ENCODE measurements at places on chromosomes 13 and 19.

DNA sequence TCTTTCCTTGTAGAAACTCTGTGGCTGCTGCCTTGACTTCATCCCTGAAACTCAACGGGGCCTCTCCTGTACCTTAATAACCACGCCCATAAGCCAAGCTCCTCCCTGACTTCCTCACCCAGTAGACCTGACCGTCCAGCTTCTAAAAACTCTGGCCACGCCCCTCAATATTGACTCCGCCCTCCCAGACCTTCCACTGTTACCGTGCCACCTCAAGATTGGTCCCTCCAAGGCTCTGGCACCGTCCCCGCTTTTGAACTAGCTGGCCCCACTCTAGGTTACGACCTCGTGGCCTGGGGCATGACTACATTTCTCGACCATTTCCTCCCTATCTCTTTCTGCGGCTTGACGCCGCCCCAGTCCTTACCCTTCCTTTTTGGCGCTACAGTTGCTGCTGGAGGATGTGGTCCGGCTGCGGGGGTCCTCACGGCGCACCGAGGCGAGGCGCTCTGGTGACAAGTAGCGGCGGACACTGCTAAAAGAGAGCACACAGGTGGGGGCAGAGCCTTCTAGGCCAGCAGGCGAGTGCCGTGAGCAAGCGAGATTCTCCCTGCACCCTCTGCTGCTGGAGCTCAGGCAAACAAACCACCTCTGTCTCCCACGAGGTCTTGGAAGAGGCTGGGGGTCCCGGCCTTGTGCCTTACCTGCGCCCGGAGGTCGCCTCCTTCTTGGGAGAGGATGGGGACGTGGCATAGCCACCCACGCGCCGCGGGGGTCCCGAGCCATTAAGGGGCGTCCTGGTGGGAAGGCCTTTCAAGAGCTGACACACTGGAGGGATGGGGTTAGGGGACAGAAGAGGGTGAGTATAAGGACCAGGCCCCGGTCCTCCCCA is 2.3 kb upstream of the EML2 start:
- DNase-seq: peak; percentile 88

DNA sequence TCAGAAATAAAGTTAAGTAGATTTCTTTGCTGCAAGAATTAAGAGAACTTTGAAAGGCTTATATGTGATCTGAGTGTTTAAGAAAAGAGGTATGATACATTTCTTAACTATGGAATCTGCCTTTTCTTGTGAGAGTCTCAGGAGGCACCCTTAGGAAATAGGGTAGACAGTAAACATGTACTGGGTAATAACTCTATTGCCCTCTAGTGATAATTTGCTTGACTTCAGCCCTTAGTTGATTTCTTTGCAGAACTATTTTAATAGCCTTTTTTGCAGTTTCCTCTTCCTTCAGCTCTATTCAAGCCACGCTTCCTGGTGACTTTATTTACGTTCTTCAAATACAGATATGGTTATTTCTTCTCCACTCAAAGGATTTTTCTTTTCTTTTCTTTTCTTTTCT is 37.0 kb upstream of the CCNA1 start:
- peak; percentile 21 for DNase-seq

DNA sequence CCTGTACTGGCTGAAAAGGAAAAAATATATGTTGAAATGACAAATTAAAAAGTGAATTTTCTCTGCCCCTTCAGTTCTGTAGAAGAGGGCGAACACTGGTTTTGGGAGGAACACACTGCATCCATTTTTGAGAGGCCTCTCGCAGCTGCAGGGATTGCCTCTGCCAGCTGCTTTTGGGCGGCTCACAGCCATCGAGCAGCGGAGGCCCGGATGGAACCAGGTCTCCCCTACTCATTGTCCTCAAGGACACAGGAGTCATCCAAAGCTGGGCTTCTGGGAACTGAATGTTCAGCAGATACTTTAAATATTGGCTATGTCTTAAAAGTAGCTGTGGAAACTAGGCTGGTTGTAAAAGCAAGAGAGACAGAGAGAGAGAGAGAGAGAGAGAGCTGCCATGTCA is 17.1 kb downstream of the RCBTB2 start:
- DNase-seq: no peak

GRCh38 chr13:73428137-73428536 is 369.3 kb downstream of the KLF5 start:
- DNase-seq: no peak

DNA sequence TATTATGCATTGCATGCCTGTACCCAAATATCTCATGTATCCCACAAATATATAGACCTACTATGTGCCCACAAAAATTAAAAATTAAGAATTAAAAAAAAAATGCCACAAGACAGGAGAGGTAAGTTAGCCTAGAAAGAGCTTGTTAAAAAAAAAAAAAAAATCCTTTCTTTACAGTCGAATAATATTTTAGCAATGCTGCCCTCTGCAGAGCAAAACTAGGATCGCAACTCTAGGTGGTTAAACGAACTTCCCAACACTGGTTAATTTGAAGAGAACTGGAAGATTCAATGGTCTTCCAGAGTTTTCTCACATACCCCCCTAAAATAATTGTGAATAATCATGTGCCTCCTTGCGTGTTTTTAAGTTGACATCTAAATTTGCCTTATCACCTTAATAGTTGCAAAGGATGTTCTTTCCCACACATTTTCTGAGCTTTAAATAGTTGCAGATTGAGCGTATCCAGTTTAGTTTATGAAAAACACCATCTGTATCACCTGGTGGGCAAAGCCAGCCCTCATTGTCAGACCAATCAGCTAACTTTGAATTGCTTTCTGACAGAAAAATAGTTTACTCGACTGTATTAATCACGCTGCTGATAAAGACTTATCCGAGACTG is 47.4 kb upstream of the RCBTB2 start:
- peak; percentile 49 for DNase-seq

DNA sequence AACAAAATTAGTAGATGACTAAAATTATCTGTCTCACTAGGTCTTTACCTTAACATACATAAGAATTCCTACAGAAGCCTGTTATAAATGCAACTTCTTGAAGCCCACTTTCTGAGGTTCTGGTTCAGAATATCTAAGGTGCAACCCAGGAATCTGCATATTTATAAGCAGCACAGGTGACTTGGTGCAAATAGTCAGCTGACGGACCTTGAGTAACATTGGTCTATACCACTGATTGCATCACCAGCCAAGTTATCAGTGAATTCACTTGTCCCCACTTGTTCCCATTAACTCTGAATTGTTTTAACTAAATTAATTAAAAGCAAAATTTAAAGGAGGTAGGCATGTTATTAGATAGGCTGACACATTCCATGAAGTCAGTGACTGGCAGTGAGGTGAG is 109.9 kb downstream of the FRY start:
- no peak for DNase-seq

GRCh38 chr19:47626238-47626637 is 17.3 kb downstream of the BICRA start:
- DNase-seq: no peak
